ENCODE measurements at places on chromosomes 13 and 19. TPM values are rescaled to one million over a fixed set of nuclear protein-coding genes. Genes with fewer than 3 reads are reported as not detected.

Gene OLFM2
- polyA plus RNA-seq = 15.9 TPM

Gene TNNI3
- polyA plus RNA-seq = 0.88 TPM

Gene CGB7
- 0.06 TPM for polyA plus RNA-seq

Gene CEACAM16
- not detected for polyA plus RNA-seq

Gene HAUS5
- polyA plus RNA-seq = 13.3 TPM

Gene ZNF835
- polyA plus RNA-seq = 2.8 TPM

Gene HIF3A
- 165 TPM for polyA plus RNA-seq

Gene URAD
- 47.1 TPM for polyA plus RNA-seq

Gene ACP5
- 118 TPM for polyA plus RNA-seq

Gene RASIP1
- 6.9 TPM for polyA plus RNA-seq

Gene PRR12
- polyA plus RNA-seq = 19.1 TPM

Gene PSG7
- not detected for polyA plus RNA-seq

Gene DAND5
- polyA plus RNA-seq = 0.06 TPM

Gene PRR22
- polyA plus RNA-seq = 4.6 TPM

Gene ZNF780A
- 16.0 TPM for polyA plus RNA-seq

Gene GFY
- polyA plus RNA-seq = not detected

GRCh38 chr19:45484273-45484945 lies 12.4 kb downstream of the RTN2 start:
- H3K4me1 ChIP-seq = no peaks in the 10 kb centered on the region
- H3K27ac ChIP-seq = no peak overlapping the region
- H3K27me3 ChIP-seq = no peaks in the 10 kb centered on the region
- no peaks in the 10 kb centered on the region for H3K36me3 ChIP-seq
- no peak for DNase-seq

DNA sequence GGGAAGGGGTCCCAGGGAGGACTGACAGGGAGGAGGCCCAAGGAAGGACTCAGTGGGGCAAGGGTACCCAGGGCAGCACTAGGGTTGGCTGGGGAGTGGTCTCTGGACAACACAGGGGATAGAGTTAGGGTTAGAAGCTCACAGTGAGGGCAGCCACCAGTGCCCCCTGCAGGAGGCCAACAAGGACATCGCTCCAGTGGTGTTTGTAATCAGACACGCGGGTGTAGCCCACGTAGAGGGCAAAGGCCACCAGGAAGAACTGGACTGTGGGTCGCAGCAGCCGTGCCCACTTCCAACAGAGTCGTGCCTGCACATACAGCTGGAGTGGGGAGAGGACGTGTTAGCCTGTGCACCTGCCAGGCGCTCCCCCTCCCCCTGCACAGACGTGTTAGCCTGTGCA lies 9.2 kb downstream of the PLPP2 start:
- H3K4me1 ChIP-seq = no peaks in the 10 kb centered on the region
- H3K27me3 ChIP-seq = peaks cover 7% of the 10 kb centered on the region
- H3K4me3 ChIP-seq = no peak overlapping the region
- H3K27ac ChIP-seq = no peak overlapping the region
- no peak for DNase-seq

GRCh38 chr13:31431722-31432137 lies 232.0 kb downstream of the B3GLCT start:
- peaks cover 4% of the 10 kb centered on the region for H3K27me3 ChIP-seq
- DNase-seq = peak; percentile 8

GRCh38 chr19:43699506-43700394 lies 16.1 kb upstream of the IRGC start:
- H3K27me3 ChIP-seq = peaks cover 28% of the 10 kb centered on the region
- no peaks in the 10 kb centered on the region for H3K4me1 ChIP-seq
- no peak for DNase-seq
- H3K4me3 ChIP-seq = no peak overlapping the region
- H3K36me3 ChIP-seq = no peaks in the 10 kb centered on the region

DNA sequence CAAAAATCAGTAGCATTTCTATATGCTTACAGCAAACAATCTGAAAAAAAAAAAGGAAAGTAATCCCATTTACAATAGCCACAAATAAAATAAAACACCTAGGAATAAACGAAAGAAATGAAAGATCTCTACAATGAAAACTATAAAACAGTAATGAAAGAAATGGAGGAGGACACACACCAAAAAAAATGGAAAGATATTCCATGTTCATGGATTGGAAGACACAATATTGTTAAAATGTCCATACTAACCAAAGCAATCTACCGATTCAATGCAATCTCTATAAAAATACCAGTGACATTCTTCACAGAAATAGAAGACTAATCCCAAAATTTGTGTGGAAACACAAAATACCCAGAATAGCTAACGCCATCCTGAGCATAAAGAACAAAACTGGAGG lies 4.7 kb downstream of the FCGBP start:
- no peak overlapping the region for H3K4me3 ChIP-seq
- H3K27ac ChIP-seq = no peak overlapping the region
- peaks cover 6% of the 10 kb centered on the region for H3K36me3 ChIP-seq

GRCh38 chr19:43441716-43442115 lies 23.7 kb downstream of the LYPD3 start:
- no peaks in the 10 kb centered on the region for H3K4me1 ChIP-seq
- H3K27ac ChIP-seq = no peak overlapping the region
- no peaks in the 10 kb centered on the region for H3K36me3 ChIP-seq

GRCh38 chr19:49851456-49852259 lies 699 bp downstream of the PTOV1 start:
- no peak overlapping the region for H3K27ac ChIP-seq
- peaks cover 10% of the 10 kb centered on the region for H3K4me1 ChIP-seq
- no peaks in the 10 kb centered on the region for H3K27me3 ChIP-seq
- H3K36me3 ChIP-seq = peaks cover 22% of the 10 kb centered on the region

- H3K4me3 ChIP-seq = no peak overlapping the region
- no peaks in the 10 kb centered on the region for H3K36me3 ChIP-seq
- no peak for DNase-seq
- no peak overlapping the region for H3K27ac ChIP-seq
Observed at GRCh38 chr13:23381866-23382265, 51.6 kb downstream of the SACS start.

DNA sequence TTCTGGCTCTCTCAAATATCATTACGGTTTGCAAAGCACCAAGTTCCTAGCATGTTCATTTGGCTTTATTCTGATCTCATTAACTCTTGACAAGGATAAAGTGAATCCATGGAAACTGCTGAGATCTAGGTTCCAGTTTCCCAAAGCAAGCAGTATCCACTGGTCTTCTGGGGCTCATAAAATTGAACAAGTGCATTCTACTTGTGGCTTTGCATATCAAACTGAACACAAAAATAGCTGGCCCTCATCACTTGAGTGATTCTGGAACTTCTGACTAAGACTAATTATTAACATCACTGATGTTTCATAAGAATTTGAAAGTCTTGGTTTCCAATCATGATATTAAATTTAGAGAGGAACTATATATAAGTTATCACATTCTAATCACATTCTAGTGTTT lies 6.3 kb upstream of the KCTD12 start:
- no peak overlapping the region for H3K27ac ChIP-seq
- H3K4me3 ChIP-seq = no peak overlapping the region
- DNase-seq = no peak
- no peaks in the 10 kb centered on the region for H3K27me3 ChIP-seq
- peaks cover 7% of the 10 kb centered on the region for H3K4me1 ChIP-seq

DNA sequence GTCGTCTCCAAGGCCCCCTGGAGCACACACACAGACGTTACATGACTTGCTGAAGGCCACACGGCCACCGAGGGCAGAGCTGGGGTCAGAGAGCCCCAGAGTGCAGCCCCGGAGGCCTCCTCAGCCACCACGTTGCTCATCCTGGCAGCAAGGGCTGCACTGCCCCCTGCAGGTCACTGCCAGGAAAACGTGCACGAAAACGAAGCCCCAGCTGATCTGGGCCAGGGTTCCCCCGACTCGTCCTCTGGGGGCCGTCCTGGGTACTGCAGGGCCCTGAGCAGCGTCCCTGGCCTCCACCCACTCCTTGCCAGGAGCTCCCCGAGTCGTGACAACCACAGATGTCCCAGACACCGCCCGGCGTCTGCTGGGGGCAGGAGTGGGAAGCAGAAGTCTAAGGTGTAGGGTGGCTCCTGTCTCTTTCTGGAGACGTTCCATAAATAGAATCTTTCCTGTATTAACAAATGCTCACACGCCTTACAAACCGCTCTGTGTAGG lies 3.4 kb downstream of the TPGS1 start:
- no peaks in the 10 kb centered on the region for H3K27me3 ChIP-seq
- peaks cover 43% of the 10 kb centered on the region for H3K4me1 ChIP-seq

DNA sequence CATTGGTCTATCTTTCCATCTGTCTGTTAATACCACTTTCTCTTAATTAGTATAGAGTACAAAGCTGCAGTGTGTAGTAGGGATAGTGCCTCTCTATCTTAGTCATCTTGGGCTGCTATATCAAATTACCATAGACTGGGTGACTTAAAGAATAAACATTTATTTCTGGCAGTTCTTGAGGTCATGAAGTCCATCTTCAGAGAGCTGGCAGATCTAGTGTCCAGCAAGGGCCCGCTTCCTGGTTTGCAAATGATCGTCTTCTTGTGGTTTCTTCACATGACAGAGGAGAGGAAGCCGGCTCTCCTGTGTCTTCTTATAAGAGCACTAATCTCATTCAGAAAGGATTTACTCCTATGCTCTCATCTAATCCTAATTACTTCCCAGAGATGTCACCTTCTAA lies 6.1 kb downstream of the ZNF700 start:
- no peak overlapping the region for H3K27ac ChIP-seq
- no peak overlapping the region for H3K4me3 ChIP-seq
- peaks cover 14% of the 10 kb centered on the region for H3K36me3 ChIP-seq
- no peaks in the 10 kb centered on the region for H3K27me3 ChIP-seq
- H3K4me1 ChIP-seq = no peaks in the 10 kb centered on the region

GRCh38 chr13:36358175-36358718 lies 12.1 kb upstream of the SPART start:
- H3K27me3 ChIP-seq = no peaks in the 10 kb centered on the region
- no peak overlapping the region for H3K27ac ChIP-seq
- DNase-seq = no peak
- peaks cover 13% of the 10 kb centered on the region for H3K4me1 ChIP-seq
- H3K36me3 ChIP-seq = no peaks in the 10 kb centered on the region
- H3K4me3 ChIP-seq = no peak overlapping the region

- no peak overlapping the region for H3K27ac ChIP-seq
- H3K4me1 ChIP-seq = peaks cover 26% of the 10 kb centered on the region
- H3K27me3 ChIP-seq = no peaks in the 10 kb centered on the region
Observed at GRCh38 chr19:54199401-54199800, 1.3 kb upstream of the RPS9 start.

GRCh38 chr13:110644892-110645521 lies 29.7 kb downstream of the NAXD start:
- no peaks in the 10 kb centered on the region for H3K4me1 ChIP-seq
- no peak overlapping the region for H3K27ac ChIP-seq
- H3K27me3 ChIP-seq = no peaks in the 10 kb centered on the region

- H3K27ac ChIP-seq = no peak overlapping the region
- no peaks in the 10 kb centered on the region for H3K4me1 ChIP-seq
- no peak overlapping the region for H3K4me3 ChIP-seq
- no peaks in the 10 kb centered on the region for H3K27me3 ChIP-seq
Observed at GRCh38 chr13:98363326-98363725, 186.3 kb upstream of the RNF113B start.

DNA sequence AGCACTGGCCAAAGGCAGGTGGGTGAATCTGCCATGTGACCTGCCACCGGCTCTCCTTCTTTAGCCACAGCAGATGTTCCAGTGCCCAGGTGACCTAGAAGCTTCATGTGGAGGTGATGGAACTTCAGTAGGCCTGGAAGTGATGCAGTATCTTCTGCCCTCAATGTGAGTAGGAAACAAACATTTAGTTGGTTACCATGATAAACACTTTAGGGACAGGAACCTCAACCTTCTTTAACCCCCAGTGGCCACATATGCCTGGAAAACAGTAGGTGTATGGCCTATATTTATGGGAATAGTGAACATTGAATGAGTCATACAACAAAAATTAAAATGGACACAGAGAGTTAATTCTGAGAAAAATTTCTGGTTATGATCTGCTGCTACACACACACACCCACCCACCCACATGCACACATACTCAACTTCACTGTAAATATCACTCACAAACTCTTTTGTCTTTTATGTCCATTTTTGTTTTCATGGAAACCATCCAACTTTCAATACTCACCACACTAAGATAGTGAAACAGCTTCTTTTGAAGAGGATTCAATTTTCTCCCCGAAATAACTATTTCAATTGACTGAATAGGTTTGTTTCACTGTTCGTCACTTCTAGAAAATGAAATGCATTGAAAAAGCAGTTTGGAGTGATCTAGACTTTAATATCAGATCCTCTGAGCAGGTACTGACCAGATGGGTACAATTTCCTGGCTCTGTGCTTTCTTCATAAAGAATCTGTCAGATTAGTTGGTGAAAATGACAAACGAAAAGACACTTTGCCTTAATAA lies 97.3 kb downstream of the STARD13 start:
- H3K27ac ChIP-seq = peak overlapping the region; percentile 74
- H3K4me3 ChIP-seq = no peak overlapping the region
- H3K27me3 ChIP-seq = no peaks in the 10 kb centered on the region
- H3K36me3 ChIP-seq = no peaks in the 10 kb centered on the region
- no peak for DNase-seq

DNA sequence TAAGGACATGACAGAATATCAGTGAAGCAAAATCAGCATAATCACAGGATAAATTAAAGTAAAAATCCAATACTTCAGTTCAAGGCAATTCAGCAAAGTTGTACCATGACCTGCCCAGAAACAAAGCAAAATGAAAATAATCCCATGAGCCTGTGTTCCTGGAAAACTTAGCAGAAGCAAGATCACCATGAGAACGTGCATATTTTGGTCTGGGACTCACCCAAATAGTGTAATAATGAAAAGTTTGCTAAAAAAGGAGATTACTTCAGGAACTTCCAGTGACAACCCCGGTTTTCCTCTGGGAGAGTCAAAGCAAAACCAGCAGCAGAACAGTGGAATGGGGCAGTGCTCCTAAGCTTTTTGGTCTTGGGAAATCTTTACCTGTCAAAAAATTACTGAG lies 14.9 kb upstream of the RPL21 start:
- H3K4me3 ChIP-seq = no peak overlapping the region
- no peaks in the 10 kb centered on the region for H3K36me3 ChIP-seq
- H3K27ac ChIP-seq = no peak overlapping the region
- DNase-seq = no peak

DNA sequence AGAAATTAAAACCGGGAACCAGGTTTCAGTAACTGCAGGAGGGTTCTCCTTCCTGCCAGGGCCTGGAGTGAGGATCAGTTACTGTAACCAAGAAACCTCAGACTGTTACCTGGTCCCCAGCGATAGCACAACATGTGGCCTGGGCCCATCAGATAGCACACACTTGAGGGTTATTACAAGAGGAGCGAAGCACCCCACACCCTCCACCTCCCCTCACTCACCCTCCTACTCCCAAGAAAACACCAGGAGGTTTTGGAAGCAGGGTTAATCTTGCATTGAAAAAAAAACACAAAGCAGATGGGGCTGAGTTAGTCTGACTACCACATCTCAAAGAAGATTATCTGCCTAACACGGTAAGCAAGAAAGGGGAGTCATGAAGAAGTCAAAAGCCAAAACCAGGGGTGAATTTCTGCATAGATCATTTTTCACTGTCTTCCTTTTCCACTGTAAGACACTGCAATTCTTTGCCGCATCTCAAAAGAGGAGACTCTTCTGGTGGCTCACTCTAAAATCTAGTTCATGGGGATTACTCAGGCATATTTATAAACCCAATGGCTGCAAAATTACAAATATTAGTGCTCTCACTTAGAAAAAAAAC lies 75.9 kb upstream of the DOCK9 start:
- H3K36me3 ChIP-seq = no peaks in the 10 kb centered on the region
- peaks cover 2% of the 10 kb centered on the region for H3K4me1 ChIP-seq
- DNase-seq = no peak
- H3K4me3 ChIP-seq = no peak overlapping the region
- no peak overlapping the region for H3K27ac ChIP-seq

All from large intestine (tissue), 12 donors.